ENCODE measurements at places on chromosomes 11 and 22.

DNA sequence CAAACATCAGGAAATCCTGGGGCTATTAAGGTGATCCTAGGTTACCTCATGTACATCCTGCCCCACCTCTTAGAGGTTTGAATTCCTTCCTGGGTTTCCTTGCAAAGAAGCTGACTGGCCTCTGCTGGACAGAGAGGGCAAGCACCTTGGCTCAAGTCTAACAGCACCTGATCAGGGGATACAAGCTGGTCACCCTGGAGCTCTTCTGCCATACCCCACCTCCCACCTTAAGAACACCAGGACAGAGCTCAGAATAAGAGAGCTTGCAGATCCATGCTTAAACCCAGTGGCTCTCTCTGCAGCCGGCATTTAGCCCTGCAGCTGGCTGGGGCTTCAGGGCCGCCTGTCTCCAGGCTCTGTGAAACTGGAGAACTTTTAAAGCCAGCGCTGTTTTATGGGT is 386.6 kb upstream of the NARS2 start:
- no peak for DNase-seq

DNA sequence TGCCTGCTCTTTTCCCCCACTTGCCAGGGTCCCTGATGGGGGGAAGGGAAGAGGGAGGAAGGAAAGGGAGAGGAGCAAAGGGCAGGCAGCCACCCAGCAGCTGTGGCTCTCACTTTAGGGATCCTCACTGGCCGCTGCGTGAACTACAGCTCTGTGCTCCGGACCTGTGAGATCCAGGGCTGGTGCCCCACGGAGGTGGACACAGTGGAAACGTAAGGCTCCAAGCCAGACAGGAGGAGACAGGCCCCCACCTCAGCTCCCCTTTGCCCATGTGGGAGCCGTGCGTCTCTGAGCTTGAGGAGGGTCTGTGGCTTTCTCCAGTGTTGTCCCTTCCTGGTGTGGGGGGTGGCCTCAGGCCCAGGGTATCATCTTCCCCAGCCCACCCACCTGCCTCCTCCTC is 9.9 kb downstream of the P2RX3 start:
- DNase-seq = no peak

- no peak for DNase-seq
These were observed 167.5 kb downstream of the CNTN5 start for GRCh38 chr11:99188221-99188620.

DNA sequence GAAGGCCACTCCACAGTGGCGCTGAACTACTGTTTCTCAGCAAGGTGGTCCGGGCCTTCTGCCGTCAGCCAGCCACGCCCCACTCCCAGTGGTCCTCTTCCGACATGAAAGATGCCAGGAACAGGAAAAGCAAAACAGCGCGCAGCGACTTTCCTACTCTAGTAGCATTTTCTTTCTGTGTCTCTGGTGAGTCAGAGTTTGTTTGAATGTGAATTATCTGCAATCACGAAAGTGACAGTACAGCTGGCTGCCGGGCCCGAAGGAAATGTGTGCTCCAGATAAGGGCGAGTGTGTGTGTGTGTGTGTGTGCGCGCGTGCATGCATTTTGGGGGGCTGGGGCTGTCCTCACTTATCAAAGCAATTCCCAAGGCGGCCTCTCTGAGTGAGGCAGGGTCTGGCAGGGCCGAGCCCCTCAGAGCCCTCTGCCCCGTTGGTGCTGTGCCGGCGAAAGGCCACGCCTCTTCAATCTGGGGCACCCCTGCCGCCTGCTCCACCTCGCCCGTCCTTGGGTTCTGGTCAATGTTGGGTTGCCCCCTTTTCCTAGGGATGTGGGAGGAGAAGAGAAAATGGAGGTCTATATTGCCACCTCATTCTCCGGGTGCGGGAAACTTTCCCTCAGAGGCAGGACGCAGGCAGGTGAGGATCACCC is 288.5 kb downstream of the KIRREL3 start:
- DNase-seq = no peak

DNA sequence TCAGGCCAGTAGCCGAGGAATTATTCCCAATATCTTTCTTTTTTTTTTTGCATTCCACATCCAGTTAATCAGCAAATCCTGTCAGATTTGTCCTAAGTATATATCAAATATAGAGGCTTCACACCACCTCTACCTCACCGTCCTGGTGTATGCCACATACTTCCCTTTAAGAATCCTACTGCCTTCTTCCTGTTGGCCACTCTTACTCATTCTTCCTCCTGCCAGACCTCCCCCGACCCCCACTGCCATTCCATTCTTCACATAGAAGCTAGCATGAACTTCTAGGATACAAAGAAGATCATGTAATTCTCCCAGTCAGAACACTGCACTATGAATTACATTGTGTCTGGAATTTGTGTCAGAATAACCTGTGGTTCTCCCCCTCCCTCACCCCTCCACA is 89.5 kb downstream of the TRIM44 start:
- DNase-seq = no peak

DNA sequence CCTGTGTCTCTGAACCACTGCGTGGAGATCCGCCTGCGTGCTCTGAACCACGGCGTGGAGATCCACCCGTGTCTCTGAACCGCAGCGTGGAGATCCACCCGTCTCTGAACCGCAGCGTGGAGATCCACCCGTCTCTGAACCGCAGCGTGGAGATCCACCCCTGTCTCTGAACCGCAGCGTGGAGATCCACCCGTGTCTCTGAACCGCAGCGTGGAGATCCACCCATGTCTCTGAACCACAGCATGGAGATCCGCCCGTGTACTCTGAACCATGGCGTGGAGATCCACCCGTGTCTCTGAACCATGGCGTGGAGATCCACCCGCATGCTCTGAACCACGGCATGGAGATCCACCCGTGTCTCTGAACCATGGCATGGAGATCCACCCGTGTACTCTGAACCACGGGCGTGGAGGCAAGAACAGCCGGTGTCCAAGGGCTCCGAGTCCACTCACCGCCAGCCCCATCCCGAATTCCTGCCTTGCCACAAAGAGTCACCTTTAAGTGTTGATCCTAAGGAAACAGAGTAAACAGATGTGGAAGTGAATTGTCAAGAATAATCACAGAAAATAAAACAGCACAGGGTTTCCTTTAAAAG is 659.4 kb downstream of the BRD1 start:
- no peak for DNase-seq

GRCh38 chr11:4539603-4540219 is 5.3 kb upstream of the OR52M1 start:
- peak; percentile 3 for DNase-seq

- DNase-seq = no peak
These were observed 5.1 kb downstream of the APBB1 start for GRCh38 chr11:6413791-6414201.

DNA sequence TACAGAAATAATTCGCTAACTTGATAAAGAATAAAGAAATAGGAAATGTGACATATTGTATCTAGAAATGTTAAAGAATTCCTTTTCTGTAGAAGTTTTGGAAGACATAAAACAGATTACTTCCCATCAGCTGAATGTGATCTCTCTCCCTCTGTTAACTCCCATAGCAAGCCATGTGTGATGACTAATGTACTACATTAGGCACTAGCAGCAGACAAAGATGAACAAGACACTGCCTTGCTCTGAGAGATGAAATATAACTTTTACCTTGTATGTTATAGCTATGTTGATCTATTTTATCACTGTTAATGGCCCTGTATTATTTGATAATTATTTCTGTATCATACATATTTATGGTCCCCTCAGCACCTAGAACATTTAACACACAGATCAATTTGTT is 817.2 kb downstream of the LRRC4C start:
- no peak for DNase-seq

GRCh38 chr22:27431896-27432295 is 369.7 kb downstream of the MN1 start:
- DNase-seq = no peak

DNA sequence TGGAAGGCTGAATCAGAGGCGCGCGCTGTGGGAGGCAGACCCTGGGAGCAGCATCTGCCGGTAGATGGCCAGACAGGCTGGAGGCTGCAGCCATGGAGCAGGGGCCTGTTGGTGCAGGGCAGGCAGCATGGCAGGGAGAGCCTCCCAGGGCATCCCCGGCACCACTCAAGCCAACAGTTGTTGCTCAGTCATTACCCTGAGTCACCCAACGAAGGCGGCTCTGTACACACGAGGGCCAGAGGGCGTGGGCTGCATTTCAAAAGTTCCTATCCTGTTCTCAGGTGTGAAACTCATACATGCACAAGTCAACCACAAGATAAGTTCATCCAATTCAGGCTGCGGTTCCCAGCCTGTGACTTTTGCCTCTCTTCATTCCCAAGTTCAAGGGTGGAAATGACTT is 2.6 kb downstream of the ANO1 start:
- no peak for DNase-seq

DNA sequence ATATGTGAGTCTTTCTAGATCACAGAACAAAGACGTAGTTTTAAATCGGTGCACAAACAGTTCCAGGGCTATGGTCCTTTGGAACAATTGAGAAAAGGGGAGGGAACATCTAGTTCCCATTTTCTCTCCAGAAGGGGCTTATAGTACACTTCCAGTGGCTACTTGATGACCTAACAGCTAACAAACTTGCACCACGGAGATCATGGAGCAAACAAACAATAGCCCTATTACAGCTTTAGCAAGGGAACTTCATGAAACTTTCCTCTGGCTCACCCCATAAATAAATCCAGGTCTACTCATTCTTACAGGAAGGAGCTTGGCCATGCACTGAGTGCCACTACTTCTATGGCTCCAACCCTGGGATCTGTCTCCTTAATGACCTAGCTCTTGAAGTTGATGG is 8.3 kb upstream of the FOLR2 start:
- no peak for DNase-seq

- DNase-seq = no peak
These were observed 330.6 kb upstream of the MPPED2 start for GRCh38 chr11:30916764-30917163.

DNA sequence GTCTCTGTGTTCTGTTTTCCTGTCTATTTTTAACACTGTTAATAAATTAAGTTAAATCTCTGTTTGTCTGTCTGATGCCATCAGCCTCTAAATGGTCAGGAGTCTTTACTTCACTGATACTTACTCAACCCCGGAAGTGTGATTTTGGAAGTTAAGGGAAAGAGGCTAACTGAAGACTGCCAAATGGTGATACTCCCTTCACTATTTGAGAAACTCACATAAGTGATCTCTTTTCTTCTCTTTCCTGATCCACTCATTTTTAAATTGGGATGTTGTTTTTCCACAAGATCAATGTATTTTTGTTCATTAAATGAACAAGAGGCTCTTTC is 389 bp upstream of the CASP12 start:
- no peak for DNase-seq

DNA sequence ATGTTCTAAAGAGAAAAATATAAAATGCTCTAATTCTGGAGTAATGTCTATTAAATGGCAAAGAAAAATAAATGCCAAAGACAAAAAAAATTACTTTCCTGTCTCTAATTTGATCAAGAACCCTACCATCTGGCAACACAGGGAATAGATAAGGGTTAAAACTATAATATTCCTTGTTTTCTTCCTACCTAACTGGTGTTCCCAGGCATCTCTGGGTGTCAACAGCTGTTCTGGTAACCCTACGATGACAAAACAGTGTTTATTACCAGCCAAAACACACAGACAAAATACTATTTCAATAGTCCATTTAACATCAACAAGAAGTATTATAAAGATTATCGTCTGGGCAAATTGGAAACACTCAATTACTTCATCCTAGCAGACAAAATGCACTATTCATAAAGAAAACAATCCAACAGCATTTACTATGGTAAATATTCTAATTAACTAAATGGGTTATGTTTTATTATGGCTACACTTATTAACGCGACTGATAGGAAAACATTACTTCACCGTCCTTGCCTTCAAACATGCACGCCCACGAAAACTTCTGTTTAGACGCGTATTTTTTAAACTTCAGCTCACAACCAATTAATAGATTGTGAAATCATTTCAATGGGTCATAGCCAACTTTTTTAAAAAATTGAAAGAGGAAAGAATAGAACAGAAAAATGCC is 50.6 kb downstream of the LGR4 start:
- DNase-seq = no peak

DNA sequence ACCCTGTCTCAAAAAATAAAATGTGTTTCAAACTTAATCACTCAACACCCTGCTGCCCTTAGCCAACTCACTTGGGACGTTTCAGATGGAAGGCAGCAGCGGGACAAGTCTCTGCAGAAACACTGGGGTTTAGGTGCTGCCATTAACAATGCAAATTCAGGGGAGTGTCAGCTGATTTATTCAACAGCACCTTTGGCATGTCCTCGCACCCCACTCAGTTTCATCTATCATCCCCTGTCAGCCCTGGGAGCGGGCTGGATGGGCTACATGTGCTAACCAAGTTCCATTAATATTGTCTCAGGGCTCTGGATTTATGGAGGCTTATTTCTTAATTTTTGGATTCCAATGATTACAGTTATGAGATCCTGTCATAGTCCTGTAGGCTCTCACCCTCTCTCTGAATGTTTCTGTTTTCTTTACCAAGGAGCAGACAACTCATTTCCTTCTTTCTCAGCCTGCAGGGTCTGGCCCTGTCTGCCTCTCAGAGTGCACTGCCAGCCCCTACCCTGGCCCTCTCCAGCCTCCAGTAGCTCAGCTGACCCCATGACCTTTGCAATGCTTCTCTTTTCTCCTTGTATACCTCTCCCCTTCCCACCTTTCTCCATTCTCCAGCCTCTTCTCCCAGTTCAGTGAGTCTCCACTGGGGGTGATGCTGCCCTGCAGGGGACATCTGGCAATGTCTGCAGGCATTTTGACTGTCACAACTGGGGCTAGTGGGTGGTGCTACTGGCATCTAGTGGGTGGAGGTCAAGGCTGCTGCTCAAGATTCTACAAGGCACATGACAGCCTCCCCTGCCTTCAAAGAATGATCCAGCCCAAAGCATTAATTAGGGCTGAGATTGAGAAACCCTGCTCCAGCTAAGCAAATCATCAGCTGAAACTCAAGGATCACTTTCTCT is 79.0 kb downstream of the APIP start:
- DNase-seq = no peak

DNA sequence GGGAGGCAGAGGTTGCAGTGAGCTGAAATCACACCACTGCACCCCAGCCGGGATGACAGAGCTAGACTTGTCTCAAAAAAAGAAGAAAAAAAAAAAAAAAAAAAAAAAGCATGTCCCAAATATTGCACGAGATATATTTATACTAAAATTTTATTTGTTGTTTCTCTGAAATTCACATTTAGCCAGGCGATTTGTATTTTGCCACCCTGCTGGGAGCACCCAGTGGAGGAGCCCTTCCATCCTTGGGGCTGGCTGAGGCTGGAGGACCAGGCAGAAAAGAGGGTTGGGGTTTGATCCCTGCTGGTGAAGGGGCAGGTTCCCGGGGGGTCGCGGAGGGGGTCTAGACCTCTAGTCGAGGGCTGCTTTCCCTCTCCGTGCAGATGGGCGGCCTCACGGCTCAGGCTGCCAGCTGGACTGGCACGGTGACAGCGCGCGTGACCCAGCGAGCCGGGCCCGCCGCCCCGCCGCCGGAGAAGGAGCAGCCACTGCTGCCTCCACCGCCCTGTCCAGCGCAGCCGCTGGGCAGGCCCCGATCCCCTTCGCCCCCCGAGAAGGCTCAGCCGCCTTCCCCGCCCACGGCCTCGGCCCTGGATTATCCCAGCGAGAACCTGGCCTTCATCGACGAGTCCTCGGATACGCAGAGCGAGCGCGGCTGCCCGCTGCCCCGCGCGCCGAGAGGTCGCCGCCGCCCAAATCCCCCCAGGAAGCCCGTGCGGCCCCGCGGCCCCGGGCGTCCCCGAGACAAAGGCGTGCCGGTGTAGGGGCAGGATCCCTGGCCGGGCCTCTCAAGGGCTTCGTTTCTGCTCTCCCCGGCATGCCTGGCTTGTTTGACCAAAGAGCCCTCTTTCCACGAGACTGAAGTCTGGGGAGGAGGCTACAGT is 952 bp upstream of the CATSPERZ start:
- no peak for DNase-seq
